ENCODE measurements at places on chromosomes 6 and 20. TPM values are rescaled to one million over a fixed set of nuclear protein-coding genes. Genes with fewer than 3 reads are reported as not detected.

KIF25 gene
- total RNA-seq: not detected

SLC29A1 gene
- total RNA-seq: 19.0 TPM

MCUR1 gene
- total RNA-seq: 16.7 TPM

HUS1B gene
- total RNA-seq: 0.66 TPM

RIMS1 gene
- 2.2 TPM for total RNA-seq

LIN28B gene
- not detected for total RNA-seq

SALL4 gene
- 0.12 TPM for total RNA-seq

ZNF165 gene
- 0.26 TPM for total RNA-seq

TUBB1 gene
- under 0.01 TPM for total RNA-seq

AARS2 gene
- 7.4 TPM for total RNA-seq

OLIG3 gene
- total RNA-seq: 0.06 TPM

NKX2-4 gene
- not detected for total RNA-seq

MAPK13 gene
- total RNA-seq: 2.8 TPM

CLVS2 gene
- not detected for total RNA-seq

MROH8 gene
- 1.6 TPM for total RNA-seq

ISM1 gene
- total RNA-seq: 0.06 TPM

TRIM40 gene
- not detected for total RNA-seq

HNF4A gene
- not detected for total RNA-seq

NOX3 gene
- total RNA-seq: not detected

RUNX2 gene
- total RNA-seq: 0.44 TPM

YTHDF1 gene
- 17.2 TPM for total RNA-seq

TRIM10 gene
- total RNA-seq: 0.13 TPM

RNF144B gene
- 2.1 TPM for total RNA-seq

ERVFRD-1 gene
- total RNA-seq: not detected

AURKA gene
- total RNA-seq: 15.2 TPM

KIAA1755 gene
- 10.0 TPM for total RNA-seq

ENPP4 gene
- total RNA-seq: 21.3 TPM

MRAP2 gene
- total RNA-seq: 1.5 TPM

KHDC1L gene
- not detected for total RNA-seq

AKAP12 gene
- total RNA-seq: 456 TPM

TCF21 gene
- 2.1 TPM for total RNA-seq

Measured in aortic smooth muscle cell (primary cell).